Naive thymus-derived CD8-positive, alpha-beta T cell (primary cell): ENCODE measurements at places on chromosomes 1 and 21.

- DNase-seq = no peak
These were observed 22.1 kb downstream of the RIPPLY3 start for GRCh38 chr21:37028570-37028969.

DNA sequence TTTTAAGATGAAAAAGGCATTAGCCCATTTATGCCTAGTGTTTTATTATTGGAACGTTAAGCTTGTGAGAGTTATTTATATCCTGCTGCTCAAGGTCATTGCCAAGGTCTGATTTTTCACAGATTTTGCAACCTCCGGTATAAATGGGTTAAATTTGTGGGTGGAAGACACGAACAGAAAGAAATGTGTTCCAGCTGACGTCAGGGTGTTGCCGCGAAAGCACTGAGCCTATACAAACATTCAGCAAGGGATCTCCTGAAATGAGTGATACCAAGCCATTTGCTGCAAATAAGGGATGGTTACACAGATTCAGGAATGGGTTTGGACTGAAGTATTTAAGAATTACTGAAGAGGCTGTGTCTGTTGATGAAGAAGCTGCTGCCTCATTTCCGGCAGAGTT, 32.2 kb downstream of the TMED5 start:
- no peak for DNase-seq

DNA sequence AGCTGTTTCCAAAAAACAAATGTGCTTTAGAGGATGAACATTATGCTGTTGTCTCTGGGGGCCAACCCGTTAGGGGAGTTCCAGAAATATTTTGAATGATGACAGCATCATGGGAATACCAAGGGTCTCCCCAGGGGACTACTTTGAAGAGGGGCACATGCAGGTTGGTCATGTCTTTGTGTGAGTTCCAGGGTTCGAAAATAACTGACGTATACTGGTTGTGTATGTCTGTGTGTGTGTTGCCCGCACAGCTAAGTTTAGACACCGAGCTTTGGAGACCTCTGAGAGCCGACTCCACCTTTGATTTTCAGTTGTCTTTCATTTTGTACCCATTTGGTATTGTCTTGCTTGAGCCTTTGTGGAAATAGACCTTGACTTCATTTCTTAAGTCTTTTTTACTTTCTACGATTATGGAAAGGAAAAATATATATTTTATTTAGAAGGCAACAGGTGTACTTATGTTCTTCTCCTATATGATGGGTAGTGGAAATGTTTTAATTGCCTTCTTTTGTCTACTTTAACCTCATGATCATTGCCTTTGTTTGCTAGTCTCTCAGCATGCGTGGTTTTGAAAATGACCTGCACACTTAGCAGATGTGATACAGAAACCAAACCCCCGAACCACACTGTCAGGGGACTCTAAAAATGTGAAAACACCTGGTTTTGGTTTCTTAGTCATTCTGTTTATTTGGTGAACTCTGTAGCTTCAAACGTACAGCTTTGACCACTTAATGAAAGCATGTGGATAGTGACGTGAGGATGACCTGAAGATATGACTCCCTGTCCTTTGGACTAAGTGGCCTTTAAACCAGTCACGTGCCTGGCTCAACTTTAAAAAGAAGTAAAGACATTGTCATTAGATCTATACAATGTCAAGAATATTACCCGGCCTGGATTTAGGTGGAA, 56.5 kb downstream of the GALNT2 start:
- DNase-seq = no peak

GRCh38 chr21:41360072-41360821, 1.6 kb upstream of the MX2 start:
- DNase-seq = no peak

- no peak for DNase-seq
These were observed 120.7 kb downstream of the SMYD2 start for GRCh38 chr1:214401666-214402065.

DNA sequence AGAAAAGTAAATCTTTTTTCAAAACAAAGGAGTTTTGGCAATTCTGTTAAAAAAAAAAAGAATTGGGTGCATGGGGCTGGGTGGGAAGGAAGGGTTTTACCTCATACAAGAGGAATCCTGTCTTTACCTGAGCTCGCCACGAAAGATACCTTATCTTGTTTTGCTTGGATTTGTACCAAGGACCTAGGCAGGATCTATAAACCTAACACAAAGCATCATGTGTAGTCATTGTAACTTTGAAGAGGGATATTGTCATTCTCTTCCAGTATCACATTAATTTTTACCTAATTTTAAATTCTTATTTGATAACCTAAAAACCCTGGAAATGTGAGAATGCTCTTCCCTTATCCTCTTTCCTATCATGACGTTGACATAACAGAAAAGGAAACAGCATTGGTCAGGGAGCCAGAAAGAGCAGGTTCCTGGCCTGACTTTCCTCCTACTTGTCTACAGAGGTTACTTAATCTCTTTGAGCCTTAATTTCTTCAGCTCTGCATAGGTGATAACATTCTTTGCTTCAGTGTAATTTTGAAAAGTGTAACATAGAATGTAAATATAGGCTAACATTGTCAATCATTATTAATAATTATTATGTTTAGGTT, 4.0 kb upstream of the LAMC1 start:
- DNase-seq = no peak

DNA sequence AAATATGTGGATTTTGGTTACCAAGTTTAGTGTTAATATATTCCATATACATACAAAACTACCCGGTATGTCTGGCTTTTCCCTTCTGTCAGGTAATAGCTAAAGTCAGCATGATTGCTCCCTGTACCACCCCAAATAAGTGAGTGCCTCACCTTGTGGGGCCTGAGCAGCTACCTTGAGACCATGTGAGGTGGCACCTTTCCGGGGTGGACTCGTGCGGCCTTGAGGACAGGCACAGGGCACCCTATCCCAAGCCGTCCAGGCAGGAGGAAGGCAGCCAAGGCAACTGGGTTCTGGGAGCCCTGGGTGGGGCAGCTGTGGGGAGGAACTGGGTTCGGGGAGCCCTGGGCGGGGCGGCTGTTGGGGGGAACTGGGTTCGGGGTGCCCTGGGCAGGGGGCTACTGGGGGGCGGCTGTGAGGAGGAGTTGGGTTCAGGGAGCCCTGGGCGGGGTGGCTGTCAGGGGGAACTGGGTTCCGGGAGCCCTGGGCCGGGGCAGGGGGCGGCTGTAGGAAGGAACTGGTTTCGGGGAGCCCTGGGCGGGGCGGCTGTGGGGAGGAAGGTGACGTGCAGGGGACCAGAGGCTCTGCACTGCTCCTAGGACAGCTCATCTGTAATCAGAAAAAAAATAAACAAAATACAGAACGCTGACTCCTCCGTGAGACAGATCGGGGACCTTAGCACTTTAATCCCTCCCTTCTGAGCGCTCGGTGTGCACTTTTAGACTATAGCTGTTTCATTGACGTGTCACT, 63.3 kb downstream of the POFUT2 start:
- DNase-seq = peak; percentile 14

- DNase-seq = no peak
These were observed 5.8 kb upstream of the EDARADD start for GRCh38 chr1:236388332-236388731.
